ENCODE measurements at places on chromosomes 13 and 19. TPM values are rescaled to one million over a fixed set of nuclear protein-coding genes. Genes with fewer than 3 reads are reported as not detected.

- no peak overlapping the region for H3K27ac ChIP-seq
- H3K4me1 ChIP-seq, result peaks cover 20% of the 10 kb centered on the region
- H3K36me3 ChIP-seq, result no peaks in the 10 kb centered on the region
- DNase-seq, result peak; percentile 43
- no peak overlapping the region for H3K4me3 ChIP-seq
- peaks cover 51% of the 10 kb centered on the region for H3K27me3 ChIP-seq
Measured at GRCh38 chr13:20197361-20197834, 4.7 kb upstream of the GJB2 start.

DNA sequence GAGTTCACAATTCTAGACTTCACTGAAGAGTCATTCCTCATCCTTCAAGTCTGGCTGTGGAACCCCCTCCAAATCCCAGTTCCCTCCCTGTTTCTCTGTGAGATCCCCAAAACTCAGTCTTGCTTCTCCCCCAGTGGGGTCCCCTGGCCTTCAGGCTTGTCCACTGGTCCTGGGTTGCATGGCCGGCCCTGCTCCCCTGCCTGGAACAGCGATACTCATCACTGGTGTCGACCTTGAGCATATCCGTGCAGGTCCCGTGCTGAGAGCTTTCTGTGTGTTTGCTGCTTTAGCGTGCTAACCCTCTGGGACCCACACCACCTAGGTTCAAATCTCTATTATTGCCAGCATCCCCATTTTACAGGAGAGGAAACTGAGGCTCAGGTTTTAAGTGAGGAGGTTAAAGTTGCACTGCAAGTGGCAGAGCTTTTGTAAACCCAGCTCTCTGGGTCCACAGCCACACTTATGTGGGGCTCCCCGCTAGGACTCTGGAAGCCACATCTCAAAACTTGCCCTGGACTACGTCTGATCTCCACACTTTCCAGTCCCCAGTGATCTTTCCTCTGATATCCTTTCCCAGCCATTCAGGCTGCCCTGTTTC is 15.5 kb downstream of the LIPE start:
- DNase-seq, result no peak
- no peaks in the 10 kb centered on the region for H3K27me3 ChIP-seq
- H3K27ac ChIP-seq, result no peak overlapping the region
- H3K36me3 ChIP-seq, result peaks cover 28% of the 10 kb centered on the region

DNA sequence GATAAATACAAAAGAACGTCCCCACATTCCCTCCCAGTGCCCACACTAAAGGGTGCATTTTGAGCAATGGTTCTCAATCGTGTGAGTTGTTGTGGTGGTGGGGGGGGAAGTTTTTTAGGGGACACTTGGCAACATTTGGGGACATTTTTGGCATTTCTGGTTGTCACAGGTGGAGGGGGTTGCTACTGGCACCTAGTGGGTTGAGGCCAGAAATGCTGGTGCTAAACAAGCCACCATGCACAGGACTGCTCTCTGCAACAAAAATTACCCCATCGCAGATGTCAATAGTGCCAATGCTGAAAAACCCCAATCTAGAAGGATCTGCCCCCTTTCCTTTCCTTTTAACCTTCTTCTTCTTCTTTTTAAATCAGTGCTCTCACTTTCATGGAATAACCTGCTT is 453.3 kb downstream of the TSHZ3 start:
- H3K27ac ChIP-seq, result no peak overlapping the region

DNA sequence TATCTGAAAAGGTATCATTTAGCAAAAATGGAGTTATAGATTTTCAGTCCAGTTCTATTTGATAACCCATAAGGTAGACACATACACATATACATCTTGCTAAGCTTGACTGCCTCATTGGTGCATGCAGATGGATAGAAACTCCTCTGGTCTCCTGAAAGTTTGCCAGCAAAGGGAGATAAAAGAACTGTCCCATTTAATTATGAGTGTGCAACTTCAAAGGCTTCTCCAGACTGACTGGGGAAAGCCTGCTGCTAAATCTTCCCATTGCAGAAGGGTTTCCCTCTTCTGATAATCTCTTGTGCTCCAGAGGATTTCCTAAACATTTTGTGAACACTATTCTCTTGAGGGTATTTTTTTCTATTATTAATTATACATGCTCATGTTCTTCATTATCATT is 131.9 kb downstream of the ITGBL1 start:
- H3K4me3 ChIP-seq, result no peak overlapping the region
- DNase-seq, result no peak
- H3K27me3 ChIP-seq, result no peaks in the 10 kb centered on the region
- H3K27ac ChIP-seq, result no peak overlapping the region
- H3K4me1 ChIP-seq, result no peaks in the 10 kb centered on the region

DNA sequence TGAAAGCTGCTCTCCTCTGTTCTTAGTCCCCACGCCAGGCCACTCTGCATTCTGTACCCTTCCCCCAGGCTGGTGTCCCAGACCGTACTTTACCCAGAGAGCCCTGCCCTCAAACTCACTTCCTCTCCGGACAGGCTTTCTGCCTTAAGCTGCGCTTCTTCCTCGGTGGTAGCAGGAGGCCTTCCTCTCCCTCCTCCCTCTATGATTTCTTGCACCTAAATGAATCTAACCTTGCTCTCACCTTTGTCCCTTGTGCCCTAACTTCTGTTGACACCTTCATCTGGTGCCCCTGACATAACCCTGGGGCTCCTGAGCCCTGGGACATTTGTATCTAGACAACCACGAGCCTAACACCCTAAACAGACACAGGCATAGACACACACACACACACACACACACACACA is 29.6 kb upstream of the CEACAM21 start:
- H3K27me3 ChIP-seq, result no peaks in the 10 kb centered on the region
- H3K4me1 ChIP-seq, result peaks cover 62% of the 10 kb centered on the region
- H3K4me3 ChIP-seq, result peak overlapping the region; percentile 46
- H3K36me3 ChIP-seq, result no peaks in the 10 kb centered on the region

DNA sequence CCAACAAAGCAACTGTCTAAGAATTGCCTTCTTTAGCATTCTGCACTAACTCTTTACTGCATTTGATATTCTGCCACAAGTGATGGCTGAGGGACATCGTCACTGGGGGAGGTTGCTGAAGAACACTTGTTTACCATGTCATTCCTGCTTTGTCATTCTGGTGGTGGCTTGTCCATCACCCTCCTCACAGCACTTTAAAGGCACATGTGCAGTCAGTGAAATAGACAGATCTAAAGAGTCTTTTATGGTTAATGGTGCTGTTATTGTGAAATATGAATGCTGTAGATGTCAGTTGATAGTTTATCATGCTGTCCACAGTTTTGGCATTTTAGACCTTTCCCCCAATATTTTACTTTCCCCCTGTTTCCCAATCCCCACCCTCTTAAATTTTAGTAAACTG is 120.9 kb upstream of the TSC22D1 start:
- no peaks in the 10 kb centered on the region for H3K4me1 ChIP-seq
- no peaks in the 10 kb centered on the region for H3K36me3 ChIP-seq
- H3K4me3 ChIP-seq, result no peak overlapping the region
- no peak for DNase-seq

DNA sequence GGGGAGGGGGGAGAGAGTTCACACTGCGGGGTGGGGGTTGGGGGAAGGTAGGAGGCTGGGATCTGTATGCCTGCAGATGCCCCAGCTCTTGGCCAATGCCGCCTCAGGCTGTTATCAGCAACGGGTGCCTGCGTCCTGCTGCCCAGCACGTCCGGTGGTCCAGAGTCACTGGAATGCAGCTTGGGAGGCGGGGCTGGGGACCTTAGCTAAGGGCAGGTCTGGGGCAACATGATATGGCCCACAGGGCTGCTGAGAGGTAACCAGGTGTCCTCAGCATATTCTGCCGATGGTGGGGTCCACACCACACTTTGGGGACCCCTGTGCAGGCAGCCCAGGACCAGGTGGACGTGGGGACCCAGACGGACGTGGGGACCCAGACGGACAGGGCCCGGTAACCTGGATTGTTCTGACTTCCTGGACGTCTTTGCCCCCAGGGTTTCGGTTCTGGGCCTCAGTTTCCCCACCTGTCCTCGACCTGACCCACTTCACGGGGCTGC is 668 bp upstream of the ARHGAP45 start:
- H3K4me3 ChIP-seq, result peak overlapping the region; percentile 98
- no peak for DNase-seq
- H3K27ac ChIP-seq, result peak overlapping the region; percentile 98
- peaks cover 75% of the 10 kb centered on the region for H3K4me1 ChIP-seq
- peaks cover 38% of the 10 kb centered on the region for H3K36me3 ChIP-seq
- no peaks in the 10 kb centered on the region for H3K27me3 ChIP-seq

The ADGRE2 gene
- 3.0 TPM for total RNA-seq

The ONECUT3 gene
- not detected for total RNA-seq

GRCh38 chr19:35105411-35106290 is 10.0 kb upstream of the FXYD3 start:
- no peaks in the 10 kb centered on the region for H3K36me3 ChIP-seq
- no peak overlapping the region for H3K4me3 ChIP-seq
- H3K27ac ChIP-seq, result no peak overlapping the region
- DNase-seq, result no peak

GRCh38 chr19:55087542-55087901 is 11.9 kb downstream of the EPS8L1 start:
- DNase-seq, result no peak
- H3K27me3 ChIP-seq, result peaks cover 38% of the 10 kb centered on the region
- no peak overlapping the region for H3K27ac ChIP-seq
- H3K36me3 ChIP-seq, result peaks cover 12% of the 10 kb centered on the region
- peak overlapping the region; percentile 16 for H3K4me3 ChIP-seq

GRCh38 chr19:5337126-5337525 is 3.5 kb downstream of the PTPRS start:
- H3K4me3 ChIP-seq, result no peak overlapping the region
- H3K27ac ChIP-seq, result no peak overlapping the region
- peaks cover 24% of the 10 kb centered on the region for H3K4me1 ChIP-seq
- no peak for DNase-seq
- H3K36me3 ChIP-seq, result no peaks in the 10 kb centered on the region

GRCh38 chr13:95146486-95146885 is 154.8 kb downstream of the ABCC4 start:
- H3K4me1 ChIP-seq, result no peaks in the 10 kb centered on the region
- no peaks in the 10 kb centered on the region for H3K36me3 ChIP-seq
- no peak overlapping the region for H3K4me3 ChIP-seq
- DNase-seq, result no peak
- H3K27me3 ChIP-seq, result no peaks in the 10 kb centered on the region
- no peak overlapping the region for H3K27ac ChIP-seq

The IRF3 gene
- total RNA-seq, result 119 TPM

DNA sequence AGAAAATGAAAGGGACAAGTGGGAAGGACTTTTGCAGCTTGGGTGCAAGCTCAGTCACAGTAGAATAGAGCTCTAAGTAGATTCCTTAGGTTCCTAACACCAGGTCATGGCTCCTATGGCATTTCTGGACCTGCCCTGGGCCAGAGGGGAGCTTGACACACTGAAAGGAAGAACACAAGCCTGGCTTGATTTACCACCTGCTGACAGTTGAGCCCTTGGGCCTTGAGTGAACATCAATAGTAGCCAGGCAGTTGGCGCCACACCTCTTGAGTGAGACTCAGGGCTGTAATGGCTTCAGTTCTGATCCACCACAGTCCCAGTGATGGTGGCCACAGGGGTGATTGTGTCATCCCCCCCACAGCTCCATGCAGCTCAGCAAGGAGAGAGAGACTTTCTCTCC is 221.9 kb upstream of the PCDH17 start:
- no peak for DNase-seq
- H3K27me3 ChIP-seq, result no peaks in the 10 kb centered on the region
- no peak overlapping the region for H3K4me3 ChIP-seq
- no peak overlapping the region for H3K27ac ChIP-seq
- H3K36me3 ChIP-seq, result no peaks in the 10 kb centered on the region

DNA sequence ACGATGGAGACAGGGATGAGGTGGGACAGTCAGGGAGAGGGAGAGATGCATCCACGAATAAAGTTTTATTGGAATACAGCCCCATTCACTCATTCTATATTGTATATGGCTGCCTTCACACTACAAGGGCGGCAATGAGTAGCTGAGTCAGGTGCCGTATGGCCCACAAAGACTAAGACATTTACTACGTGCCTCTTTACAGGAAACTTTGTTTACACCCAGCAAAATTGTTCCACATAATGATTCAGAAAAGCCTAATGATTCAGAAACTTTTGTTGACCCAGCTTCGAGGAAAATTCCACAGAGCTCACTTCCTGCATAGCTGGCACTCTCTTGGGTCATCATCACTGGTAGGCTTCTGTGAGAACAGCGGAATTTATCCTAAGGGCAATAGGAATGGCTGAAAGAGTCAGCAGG is 87.3 kb upstream of the PEG3 start:
- no peak overlapping the region for H3K4me3 ChIP-seq
- H3K4me1 ChIP-seq, result no peaks in the 10 kb centered on the region
- no peak overlapping the region for H3K27ac ChIP-seq

The ZNF784 gene
- total RNA-seq, result 11.2 TPM
